NCI-H2081 treated with DMSO at 0.1 percent for 48 hours (cell line): ENCODE measurements at places on chromosomes 11 and 22.

- no peak for DNase-seq
Measured at GRCh38 chr11:76785513-76785912, 2.4 kb downstream of the TSKU start.

- no peak for DNase-seq
Measured at GRCh38 chr11:61702701-61703312, 22.6 kb downstream of the DAGLA start.

- DNase-seq = no peak
Measured at GRCh38 chr11:8415195-8415594, 151.5 kb upstream of the LMO1 start.

DNA sequence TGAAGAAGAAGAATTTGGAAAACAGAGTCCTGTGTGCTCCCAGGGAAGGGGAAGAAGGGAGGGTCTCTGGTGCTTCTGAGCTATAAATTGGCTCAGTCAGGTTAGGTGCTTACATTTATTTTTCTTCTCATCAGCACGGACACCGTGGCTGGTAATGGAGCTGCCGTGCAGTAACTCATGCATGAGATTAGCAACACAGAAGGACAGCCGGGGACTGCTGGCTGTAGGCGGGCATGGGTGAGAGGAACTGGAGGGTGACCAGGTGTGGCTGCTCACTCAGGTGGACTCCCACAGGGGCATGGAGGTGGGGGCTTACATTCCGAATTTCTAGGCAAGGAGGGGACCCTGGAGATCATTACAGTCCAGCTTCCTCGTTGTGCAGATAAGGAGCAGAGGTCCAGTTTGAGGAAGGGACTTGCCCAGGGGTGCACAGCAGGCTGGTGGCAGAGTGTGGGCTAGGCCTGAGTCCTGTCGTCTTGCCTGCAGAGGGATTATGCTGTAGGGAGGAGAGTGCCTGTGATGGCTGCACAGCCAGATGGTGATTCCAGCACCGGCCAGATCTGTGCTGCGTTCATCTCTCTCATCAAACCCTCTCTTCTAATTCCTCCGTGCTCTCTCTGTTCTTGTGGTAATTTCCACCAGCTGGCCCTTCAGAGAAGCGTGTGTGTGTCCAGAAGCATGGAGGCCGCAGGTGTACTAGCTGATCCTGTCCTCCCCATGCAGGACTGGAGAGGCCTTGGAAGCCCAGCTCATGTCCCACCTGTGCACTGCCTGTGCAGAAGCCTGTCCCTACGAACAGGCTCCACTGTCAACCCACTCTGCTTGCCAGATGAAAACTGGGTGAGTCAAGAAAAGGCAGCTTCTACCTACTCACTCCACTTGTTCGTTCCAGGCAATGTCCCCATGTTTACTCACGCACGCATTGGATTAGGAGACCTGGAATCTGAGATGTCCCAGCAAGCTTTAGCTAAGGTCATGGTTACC lies 78.9 kb downstream of the NTM start:
- no peak for DNase-seq

- no peak for DNase-seq
Measured at GRCh38 chr11:63639199-63639832, 25.1 kb upstream of the PLAAT3 start.

DNA sequence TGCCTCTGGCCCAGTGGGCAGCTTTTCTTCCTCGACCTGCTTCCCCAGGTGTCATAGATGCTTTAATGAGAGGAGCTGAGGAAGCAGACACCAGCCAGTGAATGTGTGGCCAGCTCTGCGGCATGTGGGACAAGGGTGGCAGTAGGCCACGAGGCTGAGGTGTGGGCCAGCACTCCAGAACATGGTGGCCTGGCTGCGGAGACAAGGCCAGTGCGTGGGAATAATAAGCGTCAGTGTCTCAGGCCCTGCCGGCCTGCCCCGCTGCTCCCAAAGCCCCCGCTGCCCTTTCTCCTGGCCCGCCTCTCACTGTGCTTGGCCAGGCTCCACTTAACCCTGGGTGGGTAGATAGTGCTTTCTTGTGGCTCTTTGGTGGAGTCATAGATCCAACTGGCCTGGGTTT lies 2.1 kb downstream of the MAPK8IP1 start:
- no peak for DNase-seq
